ENCODE measurements at places on chromosomes 4 and X.
A peak's percentile ranks its signal among the peaks of the same experiment; 100 is the strongest.

DNA sequence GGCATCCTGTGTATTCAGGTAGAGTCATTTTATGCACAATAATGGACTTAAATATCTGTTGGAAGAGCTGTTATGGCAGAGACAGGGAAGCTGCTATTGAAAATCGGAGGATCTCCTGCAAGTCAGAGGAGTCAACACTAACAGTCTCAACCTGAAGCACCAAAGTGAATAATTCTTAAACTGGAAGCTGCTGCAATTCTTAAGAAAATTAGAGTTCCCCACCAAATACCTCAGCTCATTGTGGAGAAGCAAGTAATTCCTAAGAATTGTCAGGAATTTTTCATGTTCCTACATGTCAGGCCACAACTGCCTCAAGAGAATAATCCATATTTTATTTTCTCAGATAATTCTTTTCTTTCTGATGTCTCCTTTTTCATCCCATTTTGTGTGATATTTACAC lies 892.6 kb upstream of the LCORL start:
- no peak for DNase-seq

- DNase-seq = no peak
These were observed 860 bp upstream of the RPS6KA3 start for GRCh38 chrX:20267607-20267930.

GRCh38 chrX:79601341-79602131 lies 234.4 kb upstream of the ITM2A start:
- peak; percentile 1 for DNase-seq

DNA sequence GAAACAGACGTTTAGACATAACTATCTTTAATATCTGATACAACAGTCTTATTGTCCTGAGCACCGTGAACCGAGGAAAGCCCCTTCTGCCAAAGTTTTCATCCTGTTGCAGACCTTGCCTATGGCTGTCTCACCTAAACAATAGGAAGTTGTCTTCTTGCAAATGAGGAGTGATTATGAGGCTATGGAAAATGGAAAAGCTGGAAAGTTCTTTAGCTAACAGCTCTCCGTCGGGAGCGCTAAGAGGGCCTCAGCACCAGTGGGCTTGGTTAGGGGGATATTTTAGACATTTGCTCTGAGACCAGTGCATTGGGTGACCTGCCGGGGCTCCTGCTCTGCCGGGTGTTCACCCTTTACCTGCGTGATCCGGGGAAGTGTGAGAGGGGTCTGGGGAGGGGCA lies 28.4 kb downstream of the TMEM131L start:
- DNase-seq = no peak

- no peak for DNase-seq
These were observed 90.4 kb upstream of the TLL1 start for GRCh38 chr4:165782623-165783022.

GRCh38 chr4:6372649-6373525 lies 99.5 kb downstream of the PPP2R2C start:
- no peak for DNase-seq

DNA sequence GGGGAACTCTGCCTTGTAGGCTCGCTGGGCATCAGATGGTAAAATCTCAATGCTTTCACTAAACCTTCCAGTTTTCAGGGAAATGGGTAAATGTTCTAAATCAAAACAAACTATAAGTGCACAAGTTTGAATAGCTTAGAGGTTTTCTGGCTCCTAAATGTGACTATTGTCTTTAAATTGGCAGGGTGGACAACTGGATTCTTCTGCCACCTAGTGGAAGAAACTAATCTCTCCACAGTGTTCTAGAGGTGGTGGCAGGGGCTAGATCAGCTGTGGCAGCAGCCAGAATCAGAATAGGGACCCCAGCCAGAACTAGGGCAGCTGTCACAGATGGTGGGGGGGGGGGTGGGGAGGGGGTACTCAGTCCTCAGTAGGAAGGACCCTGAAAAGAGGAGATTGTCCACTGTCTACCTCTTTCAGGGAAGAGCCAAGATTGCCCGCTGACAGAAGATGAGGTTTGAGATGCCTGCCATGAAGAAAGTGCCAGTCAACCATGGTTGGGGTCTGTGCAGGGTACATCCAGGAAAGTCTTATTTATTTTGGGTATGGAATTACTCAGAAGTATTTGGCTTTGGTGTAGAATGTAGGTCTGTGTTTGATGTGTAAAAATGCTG lies 201.4 kb downstream of the CCNG2 start:
- DNase-seq = no peak

DNA sequence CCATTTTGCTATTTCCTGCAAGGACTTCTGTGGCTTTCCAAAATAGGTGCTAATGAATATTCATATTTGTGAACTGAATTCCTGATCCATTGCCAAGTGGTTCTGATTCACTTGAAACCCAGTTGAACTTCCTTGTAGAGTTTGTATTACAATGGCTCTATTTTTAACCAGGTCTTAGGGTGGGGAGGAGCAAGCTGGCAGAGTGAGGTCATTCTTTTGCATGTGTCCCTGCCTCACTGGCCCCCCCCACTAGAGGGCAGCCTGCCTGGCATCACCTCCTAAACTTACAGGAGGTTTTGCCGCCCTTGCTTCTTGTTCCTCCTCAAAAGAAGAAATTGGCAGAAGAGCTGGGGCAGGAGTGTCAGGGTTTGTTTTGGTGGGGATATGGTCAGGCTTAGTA lies 10.5 kb downstream of the PTTG2 start:
- DNase-seq = no peak

- no peak for DNase-seq
These were observed 2.0 kb upstream of the NYX start for GRCh38 chrX:41445171-41445570.

DNA sequence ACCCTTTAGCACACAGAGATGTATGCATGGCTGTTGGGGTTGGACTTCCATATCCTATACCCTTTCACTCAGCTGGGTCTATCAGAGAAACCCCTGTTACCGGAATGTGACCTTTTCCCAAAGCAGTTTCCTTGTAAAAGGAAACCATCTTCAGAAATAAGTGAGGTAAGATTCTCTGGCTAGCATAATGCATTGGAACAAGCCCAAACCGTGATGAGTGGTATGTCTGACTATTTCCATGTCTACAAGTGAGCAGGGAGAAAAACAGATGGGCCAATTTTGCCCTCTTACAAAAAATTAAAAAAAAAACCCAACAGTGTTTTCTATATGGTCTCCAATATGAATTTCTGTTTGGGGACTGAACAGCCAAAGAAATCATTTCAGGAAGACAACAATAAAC lies 283.9 kb downstream of the SMARCA1 start:
- DNase-seq = no peak

Data from NCI-H1417 treated with DMSO at 0.1 percent for 48 hours (cell line).